ENCODE measurements at places on chromosomes 12 and 14.

- no peak for DNase-seq
Measured at GRCh38 chr14:24078146-24078545, 6.8 kb downstream of the CPNE6 start.

GRCh38 chr12:123089631-123090353 is 61.1 kb downstream of the PITPNM2 start:
- DNase-seq: no peak

DNA sequence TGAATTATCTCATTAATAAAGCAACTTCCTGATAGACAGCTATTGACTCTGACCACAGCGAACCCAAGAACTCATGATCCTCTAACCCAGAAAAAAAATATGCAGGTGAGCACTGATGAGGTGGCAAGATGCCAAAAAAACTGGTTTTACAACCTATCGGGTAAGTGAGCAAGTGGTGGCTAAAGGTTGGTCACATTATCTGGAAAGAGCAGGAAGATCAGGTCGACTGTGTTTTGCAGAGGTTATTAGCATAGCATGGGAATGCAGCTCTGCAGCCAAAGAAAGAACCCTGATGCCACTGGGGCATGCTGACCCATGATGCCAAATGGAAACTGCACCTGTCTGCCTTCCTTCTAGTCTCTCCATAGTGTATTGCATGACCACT is 23.5 kb downstream of the BHLHE41 start:
- DNase-seq: no peak

DNA sequence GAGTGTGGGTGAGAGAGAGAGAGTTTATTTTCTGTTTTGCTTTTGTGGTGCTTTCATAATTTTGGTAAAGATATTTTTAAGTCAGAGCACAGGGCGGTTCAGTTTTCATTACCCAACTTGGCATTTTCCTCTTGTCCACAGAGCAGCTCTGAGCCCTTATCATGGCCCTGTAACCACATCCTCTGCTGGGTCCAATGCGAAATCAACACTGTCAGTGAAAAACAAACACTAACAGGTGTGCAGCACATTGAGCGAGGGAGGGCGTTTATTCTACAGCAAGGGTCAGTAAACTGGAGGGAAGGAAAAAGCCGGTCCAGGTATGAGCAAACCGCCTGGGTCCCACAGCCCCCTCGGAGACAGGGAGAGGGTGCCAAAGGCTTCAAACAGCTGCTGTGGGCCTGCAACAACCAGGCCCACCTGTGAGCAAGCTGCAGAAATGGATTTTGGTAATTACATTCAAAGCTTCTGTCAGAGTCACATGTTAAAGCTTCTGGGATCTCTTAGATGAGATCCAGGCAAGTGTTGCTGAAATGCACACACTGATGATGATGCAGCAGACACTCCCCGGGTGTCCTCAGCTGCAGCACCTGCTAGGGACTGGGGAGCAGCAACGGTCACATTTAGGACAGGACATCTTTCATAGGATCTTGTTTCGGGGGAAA is 132.7 kb upstream of the DYRK2 start:
- no peak for DNase-seq

- no peak for DNase-seq
Measured at GRCh38 chr14:57530571-57530970, 36.9 kb upstream of the CCDC198 start.

GRCh38 chr12:39628836-39629235 is 9.2 kb upstream of the ABCD2 start:
- DNase-seq: no peak

GRCh38 chr14:23252006-23252405 is 14.3 kb downstream of the RNF212B start:
- no peak for DNase-seq

GRCh38 chr12:48691826-48692487 is 9.9 kb upstream of the KANSL2 start:
- DNase-seq: no peak

DNA sequence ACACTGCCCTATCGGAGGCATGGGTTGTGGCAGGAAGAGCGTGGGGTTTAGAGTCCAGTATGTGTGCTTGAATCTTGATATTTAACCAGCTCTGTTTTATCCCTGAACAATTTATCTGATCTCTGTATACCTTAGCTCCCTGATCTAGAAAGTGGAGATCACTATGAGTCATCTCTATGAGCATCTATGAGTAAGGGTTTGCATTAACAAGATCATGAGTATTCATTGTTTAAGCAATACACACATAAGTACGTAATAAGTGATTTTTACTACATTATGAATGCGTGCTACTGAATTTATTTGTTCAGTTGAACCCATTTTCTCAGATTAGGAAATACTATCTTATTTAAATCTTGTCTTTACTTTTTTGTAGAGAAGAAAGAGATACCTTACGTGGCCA is 49.4 kb downstream of the GPATCH2L start:
- DNase-seq: no peak

DNA sequence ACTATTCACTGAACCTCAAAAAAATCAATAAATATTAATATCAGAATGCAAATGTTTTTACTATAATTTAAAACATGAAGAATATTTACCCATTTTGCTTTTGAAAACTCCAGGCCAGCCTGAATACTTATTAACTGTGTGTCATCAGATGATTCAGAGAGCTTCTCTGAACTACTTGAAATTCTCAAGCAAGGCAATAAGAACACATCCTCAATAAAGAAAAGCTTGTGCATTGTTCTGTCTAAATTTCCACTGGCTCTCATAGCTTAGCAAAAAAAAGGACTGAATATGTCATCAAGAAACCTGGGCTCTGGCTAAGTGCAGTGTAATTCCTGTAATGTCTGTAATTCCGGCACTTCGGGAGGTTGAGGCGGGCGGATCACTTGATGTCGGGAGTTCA is 194.1 kb downstream of the BTG1 start:
- DNase-seq: no peak

GRCh38 chr12:89238593-89238992 is 113.7 kb downstream of the DUSP6 start:
- DNase-seq: no peak
